ENCODE measurements at places on chromosomes 6 and 20. TPM values are rescaled to one million over a fixed set of nuclear protein-coding genes. Genes with fewer than 3 reads are reported as not detected.

TENT5A gene
- total RNA-seq: 2.7 TPM

BYSL gene
- total RNA-seq: 36.2 TPM

TMEM200A gene
- 25.4 TPM for total RNA-seq

GPANK1 gene
- 30.1 TPM for total RNA-seq

PDE10A gene
- total RNA-seq: 24.5 TPM

TRIM26 gene
- 58.5 TPM for total RNA-seq

TMEM74B gene
- total RNA-seq: 5.0 TPM

UBD gene
- not detected for total RNA-seq

SLC22A2 gene
- not detected for total RNA-seq

C6orf52 gene
- 4.1 TPM for total RNA-seq

RBBP8NL gene
- total RNA-seq: not detected

RBM38 gene
- 16.6 TPM for total RNA-seq

DSP gene
- total RNA-seq: 8.9 TPM

LINC00237 gene
- not detected for total RNA-seq

MUC22 gene
- total RNA-seq: not detected

MCHR2 gene
- not detected for total RNA-seq

TXLNB gene
- total RNA-seq: not detected

ACTL10 gene
- 1.0 TPM for total RNA-seq

SDCBP2 gene
- total RNA-seq: 4.0 TPM

OR12D3 gene
- total RNA-seq: not detected

CFB gene
- total RNA-seq: not detected

CFAP206 gene
- total RNA-seq: 1.9 TPM

SYCP2 gene
- 0.69 TPM for total RNA-seq

GSTA1 gene
- not detected for total RNA-seq

TAAR9 gene
- total RNA-seq: not detected

SPTLC3 gene
- total RNA-seq: not detected

JPH2 gene
- total RNA-seq: 0.07 TPM

LPA gene
- 1.9 TPM for total RNA-seq

CDSN gene
- total RNA-seq: not detected

DPPA5 gene
- not detected for total RNA-seq

NKAIN2 gene
- total RNA-seq: 0.56 TPM

GPR6 gene
- not detected for total RNA-seq

AHI1 gene
- total RNA-seq: 11.1 TPM

CRISP2 gene
- total RNA-seq: not detected

REM1 gene
- 2.8 TPM for total RNA-seq

RSPO4 gene
- 0.86 TPM for total RNA-seq

CFAP61 gene
- total RNA-seq: 5.0 TPM

TREM2 gene
- total RNA-seq: not detected

LRRC1 gene
- 2.6 TPM for total RNA-seq

ACAT2 gene
- 228 TPM for total RNA-seq

LY6G6F gene
- not detected for total RNA-seq

TFAP2D gene
- total RNA-seq: not detected

TP53TG5 gene
- not detected for total RNA-seq

TBXT gene
- not detected for total RNA-seq

RNF5 gene
- total RNA-seq: 103 TPM

Measured in glutamatergic neuron (in vitro differentiated cells).